Ureter (tissue), 1 donor: ENCODE measurements at places on chromosomes 11 and 22.
A peak's percentile ranks its signal among the peaks of the same experiment; 100 is the strongest.

DNA sequence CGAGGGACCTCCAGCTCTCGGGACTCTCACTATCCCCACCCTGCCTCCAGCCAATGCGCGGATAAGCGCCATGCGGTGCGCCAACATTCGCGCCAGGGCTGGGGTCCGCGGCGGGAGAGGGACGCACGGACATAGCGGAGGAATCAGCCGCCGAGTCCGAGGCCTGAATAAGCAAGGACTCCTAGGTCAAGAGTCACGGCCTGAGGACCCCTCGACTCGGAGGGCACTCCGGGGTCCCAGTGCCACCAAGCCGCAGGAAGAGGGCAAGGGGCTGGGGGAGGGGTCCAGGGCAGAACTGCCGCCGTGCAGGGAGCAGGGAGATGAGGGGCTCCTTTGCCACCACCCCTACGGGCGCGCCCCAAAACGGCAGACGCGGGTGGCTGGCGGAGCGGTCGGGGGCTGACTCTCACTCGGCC lies 552 bp downstream of the DSCAML1 start:
- DNase-seq, result no peak

DNA sequence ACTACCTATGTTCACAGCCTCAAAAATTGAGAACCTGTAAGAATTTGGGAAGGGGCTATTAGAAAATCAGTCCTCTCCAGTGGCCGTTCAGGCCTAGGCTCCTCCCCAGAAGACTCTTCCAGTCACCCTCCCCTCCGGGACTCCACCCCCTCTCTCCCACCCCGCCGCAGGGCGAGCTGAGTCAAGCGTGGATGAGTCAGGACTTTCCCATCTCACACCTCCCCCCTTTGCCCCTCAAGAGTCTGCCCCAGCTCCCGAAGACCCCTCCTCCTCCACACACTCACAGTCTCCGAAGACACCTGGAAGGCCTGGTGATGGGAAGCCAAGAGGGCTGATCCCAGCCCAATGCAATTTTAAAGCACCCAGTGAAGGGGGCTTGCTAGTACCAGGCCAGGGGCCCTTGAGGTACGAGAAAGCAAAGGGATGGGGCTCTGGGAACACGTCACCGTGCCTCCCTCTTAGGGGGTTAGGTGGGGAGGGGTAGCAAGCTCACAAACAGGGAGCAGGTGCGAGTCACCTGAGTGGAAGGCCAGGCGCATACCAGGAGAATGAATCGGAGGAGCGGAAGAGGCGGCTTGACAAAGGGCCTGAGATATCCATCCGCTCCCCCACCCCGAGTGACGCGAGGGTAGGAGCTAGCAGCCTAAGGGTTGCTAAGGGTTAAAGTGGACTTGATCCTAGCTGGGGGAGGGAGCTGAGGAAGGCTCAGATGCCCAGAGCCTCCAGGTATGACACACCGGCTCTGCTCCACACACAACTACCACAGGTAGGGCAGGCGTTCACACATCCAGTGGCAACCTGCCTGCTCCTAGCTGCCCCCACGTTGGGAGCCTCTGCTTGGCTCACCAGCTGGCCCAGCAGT lies 13.6 kb downstream of the BCL9L start:
- DNase-seq, result peak; percentile 93

DNA sequence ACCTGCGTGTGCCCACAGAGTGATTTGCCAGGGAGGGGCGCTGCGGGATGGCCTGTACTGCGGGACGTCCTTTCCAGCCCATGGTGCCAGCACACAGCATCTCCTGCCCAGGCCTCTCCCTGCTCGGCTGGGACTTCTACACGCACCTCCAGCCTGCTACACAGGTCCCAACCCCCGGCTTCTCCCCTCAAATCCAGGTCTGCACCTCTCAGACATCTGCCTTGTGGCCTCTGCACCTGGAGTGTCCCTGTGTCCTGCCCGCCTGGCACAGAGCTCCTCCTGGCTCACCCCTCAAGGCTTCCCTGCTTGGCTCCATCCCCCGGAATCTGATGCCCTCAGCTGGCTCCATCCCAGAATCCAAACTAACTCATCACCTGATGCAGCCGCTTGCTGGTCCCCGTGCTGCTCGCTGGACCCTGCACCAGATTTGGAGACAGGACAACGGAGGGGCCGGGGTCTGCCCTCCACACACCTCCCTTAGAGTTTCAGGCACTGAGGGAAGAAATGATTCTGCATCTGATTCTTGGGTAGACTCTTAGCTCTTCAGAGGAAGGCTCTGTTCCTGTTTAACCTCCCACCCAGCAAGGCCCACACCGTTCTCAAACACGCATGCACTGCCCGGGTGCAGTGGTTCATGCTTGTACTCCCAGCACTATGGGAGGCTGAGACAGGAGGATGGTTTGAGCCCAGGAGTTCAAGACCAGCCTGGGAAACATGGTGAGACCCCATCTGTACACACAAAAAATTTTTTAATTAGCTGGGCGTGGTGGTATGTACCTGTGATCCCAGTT lies 4.0 kb upstream of the LSP1 start:
- no peak for DNase-seq

DNA sequence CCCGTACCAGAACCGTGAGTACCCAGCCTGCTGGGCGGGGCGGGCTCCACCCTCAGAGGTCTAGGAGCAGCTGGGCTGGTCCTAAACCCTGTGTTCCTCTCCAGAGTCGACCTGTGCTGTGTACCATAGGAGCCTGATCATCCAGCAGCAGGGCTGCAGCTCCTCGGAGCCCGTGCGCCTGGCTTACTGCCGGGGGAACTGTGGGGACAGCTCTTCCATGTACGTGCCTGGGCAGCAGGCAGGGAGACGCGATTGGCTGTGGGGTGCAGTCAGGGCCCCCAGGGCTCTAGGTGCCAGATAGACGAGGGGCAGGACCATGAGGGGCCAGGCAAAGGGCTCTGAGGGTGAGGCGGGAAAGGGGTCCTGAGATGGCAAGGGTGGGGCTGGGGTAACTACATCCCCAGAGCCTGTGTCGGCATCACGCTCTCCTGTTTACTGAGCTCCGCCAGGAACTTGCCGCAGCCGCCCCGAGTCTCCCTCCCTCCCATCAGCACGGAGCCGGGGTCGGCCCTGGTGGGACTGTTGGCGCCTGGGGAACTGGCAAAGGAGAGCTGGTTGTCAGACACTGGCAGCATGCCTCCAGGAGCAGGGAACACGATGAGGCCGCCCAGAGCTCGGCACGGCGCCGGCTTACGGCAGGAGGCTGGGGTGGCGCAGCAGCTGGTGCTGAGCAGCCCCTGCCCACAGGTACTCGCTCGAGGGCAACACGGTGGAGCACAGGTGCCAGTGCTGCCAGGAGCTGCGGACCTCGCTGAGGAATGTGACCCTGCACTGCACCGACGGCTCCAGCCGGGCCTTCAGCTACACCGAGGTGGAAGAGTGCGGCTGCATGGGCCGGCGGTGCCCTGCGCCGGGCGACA lies 22.9 kb upstream of the MUC5B start:
- DNase-seq, result no peak

DNA sequence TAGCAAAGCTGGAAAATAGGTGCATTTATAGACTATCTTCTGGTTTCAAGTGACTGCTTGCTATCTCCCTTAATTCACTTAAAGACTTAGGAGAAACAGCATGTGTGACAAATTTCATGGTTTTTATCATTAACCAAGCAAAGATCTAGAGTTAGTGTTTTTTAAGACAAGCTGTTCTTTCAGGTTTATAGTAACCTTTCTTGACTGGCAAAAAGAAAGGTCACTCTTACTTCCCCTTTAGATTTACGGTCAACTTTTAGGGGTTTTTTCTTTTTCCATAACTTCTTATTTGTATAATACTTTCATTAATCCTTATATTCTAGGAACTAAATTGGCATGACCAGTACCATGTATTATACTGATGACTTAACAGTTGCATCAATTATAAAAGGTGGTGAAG lies 46.6 kb downstream of the KDM2A start:
- no peak for DNase-seq

GRCh38 chr11:76748948-76749347 lies 34.2 kb upstream of the TSKU start:
- DNase-seq, result no peak

DNA sequence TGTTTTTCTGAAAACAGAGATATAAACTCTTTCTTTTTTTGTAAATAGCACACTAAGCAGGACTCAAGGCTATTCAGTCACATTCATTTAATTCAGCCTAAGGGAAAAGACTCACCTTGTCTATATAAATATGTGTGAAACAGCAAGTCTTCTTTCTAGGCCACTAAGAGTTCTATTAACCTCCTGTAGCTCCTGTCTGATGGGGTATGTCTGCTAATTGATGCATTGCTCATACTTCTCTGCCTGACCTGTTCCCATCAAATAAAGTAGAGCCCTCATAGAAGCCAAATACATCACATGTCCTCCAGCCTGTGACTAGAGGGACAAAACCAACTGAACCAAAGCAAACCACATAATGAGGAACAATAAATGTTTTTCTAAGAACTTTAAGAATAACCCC lies 68.2 kb downstream of the MSANTD4 start:
- no peak for DNase-seq

- no peak for DNase-seq
Observed at GRCh38 chr11:134150195-134150903, 73.4 kb downstream of the NCAPD3 start.

GRCh38 chr22:36918586-36919284 lies 5.3 kb downstream of the CSF2RB start:
- DNase-seq, result no peak
